Hepatic stellate cell (primary cell): ENCODE measurements at places on chromosomes 11 and 22.

DNA sequence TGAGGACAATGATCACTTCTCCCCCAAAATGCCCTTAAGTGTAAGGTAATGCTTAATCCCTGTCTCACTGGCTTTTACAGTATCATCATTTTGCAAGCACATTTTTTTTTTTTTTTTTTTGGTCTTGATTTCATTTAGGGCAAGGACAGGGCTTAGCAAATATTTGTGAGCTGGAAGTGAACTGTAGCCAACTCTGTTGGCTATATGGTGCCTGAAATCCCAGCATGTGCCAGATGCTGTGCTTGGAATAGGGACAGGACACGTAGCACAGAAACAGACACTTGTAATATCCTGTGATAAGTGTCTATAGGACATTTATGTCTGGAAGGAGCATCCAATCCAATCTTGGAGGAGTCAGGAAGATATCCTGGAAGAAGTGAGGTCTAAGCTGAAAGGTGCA lies 198.3 kb downstream of the NAV2 start:
- DNase-seq: no peak

GRCh38 chr11:69906453-69906907 lies 87.3 kb upstream of the FGF3 start:
- DNase-seq: peak; percentile 52

DNA sequence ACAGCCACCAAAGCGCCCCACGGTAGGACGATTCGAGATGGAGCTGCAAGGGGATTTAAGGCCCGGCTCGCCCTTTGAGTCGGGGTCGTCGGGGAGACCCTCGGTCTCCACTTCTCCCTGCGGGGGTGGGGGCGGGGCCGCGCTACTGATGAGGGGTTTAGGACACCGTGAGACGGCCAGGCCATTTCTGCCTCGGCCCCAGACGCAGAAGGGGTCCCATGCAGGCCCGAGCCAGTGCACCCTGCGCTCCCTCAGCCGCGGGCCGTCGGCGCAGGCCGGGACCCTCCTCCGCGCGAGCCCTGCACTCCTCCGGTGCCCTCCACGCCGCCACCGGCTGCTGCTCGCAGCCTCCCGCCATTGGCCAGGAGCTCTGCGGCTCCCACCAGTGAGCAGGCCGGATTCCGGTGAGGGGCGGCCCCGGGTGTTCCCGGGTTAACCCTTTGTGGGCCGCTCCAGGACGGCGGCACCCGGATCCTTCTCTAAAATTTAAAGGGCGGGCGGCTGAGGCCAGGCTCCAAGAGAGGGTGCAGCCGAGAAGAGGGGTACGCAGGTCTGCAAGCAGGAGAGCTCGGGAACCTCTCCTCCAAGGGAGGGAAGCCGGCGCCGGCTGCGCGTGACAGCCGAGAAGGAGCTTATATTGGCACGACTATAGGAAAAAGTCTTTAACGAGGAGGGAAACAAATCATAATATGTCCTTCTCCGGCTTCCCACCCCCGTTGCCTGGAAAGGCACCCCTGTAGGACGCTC lies 18.0 kb downstream of the CREB3L1 start:
- DNase-seq: peak; percentile 94

DNA sequence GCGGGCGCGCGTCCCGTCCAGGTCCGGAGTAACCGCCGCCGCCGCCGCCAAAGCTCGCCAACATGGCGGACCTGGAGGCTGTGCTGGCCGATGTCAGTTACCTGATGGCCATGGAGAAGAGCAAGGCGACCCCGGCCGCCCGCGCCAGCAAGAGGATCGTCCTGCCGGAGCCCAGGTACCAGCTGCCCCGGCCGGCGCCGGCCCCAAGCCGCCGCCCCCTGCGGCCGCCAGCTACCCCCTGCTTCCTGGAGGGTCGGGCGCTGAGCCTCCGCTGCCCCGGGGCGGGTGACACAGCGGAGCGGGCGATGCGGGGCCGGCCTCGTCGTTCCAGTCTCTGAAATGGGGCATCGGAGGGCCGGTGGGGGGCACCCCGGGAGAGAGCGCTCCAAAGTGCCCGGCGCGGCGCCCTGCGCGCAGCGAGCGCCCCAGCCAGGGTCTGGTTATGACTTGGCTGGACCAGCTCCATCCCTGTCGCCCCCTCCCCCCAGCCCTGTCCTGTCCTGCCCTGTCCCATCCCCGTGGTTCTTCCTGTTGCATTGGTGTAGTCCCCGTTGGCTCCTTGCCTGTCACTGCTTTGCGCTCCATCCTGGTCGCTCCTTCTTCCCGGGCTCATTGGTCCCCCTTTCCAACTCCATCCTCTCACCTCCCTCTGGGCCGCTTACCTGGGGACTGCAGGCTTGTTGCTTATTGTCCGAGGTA lies 653 bp downstream of the GRK3 start:
- DNase-seq: no peak

GRCh38 chr11:22337596-22338485 lies at the start of gene SLC17A6:
Gene SLC17A6 (plus strand): TSS chr11:22338381. CDS start chr11:22338534, 153 bp downstream.
- peak; percentile 7 for DNase-seq

DNA sequence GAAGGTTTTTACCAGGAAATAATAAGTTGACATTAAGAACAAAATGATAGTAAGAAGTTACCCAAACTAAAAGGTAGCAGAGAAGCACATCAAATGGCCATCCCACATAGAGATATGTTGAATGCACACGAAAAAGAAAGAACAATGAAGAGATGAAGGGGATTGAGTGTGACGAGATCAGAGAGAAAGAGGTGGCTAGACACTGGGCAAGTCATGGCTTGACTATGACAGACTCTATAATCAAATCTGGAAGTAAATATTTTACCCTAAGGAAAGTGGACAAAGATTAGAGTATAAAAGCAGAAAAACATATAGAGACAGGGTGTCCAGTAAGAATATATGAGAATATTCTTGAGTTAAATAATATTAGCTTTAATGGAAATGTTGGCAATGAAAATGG lies 31.4 kb downstream of the CASP12 start:
- DNase-seq: no peak

DNA sequence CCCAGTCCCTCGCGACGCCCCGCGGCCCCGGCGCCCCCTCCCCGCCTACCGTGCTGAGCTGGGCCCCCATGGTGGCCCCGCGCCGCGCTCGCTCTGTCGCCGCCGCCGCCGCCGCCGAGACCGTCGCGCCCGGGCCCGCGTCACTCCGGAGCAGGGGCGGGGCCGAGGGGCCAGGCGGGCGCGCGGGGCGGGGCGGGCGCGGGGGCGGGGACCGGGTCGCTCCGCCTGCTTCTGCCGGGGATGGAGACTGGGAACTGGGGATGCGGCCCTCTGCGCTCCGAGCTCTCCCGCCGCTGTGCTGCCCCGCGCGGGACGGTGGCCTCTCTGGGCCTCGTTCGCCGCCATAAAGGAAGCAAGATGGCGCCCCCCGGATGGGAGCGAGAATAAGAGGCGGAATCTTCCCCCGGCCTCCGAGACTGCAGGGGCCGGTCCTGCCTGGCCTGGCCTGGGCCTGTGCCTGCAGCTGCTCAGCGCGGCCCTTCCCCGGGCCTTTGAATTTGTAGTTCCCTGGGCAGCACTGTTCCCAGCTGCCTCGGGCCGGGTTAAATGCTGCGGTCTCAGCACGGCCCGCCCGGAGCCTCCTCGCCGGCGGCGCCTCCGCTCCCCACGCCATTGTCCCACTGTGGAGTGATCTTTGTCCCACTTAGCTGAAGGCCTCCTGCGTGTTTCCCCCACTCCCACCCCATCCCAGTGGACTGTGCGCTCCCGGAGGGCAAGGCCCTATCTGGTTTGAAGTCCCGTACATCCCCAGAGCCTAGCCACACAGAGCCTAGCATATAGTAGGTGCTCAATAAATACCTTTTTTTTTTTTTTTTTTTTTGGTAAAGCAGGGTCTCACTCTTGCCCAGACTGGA lies at the start of gene CYB5R3:
CYB5R3 (minus strand) TSS at position 147 of the 854 bp plus-strand sequence; CDS start at position 70, 77 bp downstream.
- DNase-seq: peak; percentile 96

GRCh38 chr22:18091916-18092526 lies 14.2 kb downstream of the PEX26 start:
- peak; percentile 80 for DNase-seq

DNA sequence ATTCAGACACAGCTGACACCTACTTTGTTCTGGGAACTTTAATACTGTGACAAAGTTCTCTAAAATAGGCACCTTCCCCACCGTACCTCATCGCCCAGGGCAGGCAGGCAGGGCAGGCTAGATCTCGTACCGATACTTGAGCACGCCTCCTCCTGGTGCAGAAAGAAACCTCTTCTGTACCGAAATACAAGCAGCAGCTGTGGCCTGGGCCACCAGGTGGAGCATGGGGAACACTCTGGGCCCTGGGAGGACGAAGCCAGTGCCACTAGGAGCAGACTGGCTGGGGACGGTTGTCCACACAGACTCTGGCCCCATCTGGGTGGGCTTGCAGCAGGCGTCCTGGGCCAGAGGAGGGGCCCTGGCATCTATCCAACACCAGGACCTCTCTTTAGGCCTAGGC lies 12.8 kb downstream of the PMM1 start:
- DNase-seq: peak; percentile 61

- DNase-seq: no peak
Observed at GRCh38 chr11:69273571-69273970, 20.4 kb upstream of the MYEOV start.

- no peak for DNase-seq
Observed at GRCh38 chr11:73547706-73548595, 50.0 kb downstream of the FAM168A start.

- DNase-seq: no peak
Observed at GRCh38 chr22:18113680-18114394, 3.2 kb downstream of the TUBA8 start.

- DNase-seq: peak; percentile 62
Observed at GRCh38 chr22:49825436-49825835, 2.2 kb downstream of the BRD1 start.

- no peak for DNase-seq
Observed at GRCh38 chr11:57787006-57787604, 25.5 kb downstream of the CTNND1 start.

DNA sequence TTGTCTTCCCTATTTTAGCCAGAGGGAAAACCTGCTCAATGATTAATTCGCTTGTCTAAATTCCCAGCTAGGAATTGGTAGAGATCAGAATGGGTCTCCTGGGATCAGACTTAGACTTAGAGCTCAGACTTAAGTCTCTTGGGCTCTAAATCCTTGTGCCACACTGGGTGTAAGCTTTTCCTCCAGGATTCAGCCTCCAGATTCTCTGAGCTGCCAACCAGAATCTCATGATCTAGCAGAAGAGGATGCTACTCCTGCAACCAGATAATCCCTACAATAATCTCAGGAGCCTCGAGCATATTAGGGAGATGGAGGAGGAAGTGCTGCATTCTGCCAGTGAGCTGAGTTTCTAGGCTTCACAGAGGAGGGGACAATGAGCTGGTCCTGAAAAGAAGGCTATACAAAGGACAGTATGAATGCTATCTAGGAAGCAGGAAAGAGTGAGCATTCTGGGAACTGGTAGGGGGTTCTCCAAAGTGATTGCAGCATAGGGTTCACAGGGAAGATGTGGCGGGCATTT lies 211.6 kb upstream of the SESN3 start:
- DNase-seq: no peak

DNA sequence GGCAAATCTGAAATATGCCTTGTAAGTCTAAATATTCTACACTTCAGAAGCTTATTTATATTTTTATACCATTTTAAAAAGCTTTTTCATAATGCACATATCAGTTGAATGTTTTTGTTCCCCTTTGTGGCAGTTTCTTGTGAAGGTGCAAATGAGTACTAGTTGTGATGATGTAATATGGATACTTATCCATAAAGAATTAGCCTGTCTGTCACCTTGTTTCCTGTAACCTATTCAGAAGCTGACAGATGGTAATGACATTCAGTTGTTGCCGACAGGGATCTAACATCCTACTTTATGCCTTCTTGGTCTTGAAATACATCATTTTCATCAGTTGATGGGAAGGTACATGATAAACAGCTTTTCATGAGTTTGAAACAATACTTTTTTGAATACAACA lies 2.9 kb downstream of the QSER1 start:
- DNase-seq: no peak

GRCh38 chr22:29621761-29622526 lies 18.5 kb downstream of the NF2 start:
- DNase-seq: peak; percentile 67

DNA sequence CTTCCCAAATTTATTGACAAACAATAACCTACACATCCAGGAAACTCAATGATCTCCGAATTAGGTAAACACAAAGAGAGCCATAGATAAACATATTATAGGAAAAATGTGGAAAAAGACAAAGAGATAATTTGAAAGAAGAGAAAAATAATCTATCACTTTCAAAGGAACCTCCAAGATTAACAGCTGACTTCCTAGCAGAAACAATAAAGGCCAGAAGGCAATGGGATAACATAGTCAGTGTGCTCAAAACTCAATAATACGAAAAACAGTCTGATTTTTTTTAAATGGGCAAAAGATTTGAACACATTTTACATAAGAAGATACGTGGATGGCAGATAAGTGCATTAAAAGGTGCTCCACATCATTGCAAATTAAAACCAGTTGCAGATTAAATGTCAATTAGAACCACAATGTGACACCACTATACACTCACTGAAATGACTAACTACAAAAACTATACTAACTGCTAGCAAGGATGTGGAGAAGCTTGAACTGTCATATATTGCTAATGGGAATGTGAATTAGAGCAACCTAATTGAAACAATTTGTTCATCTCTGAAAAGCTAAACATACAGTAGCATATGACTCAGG lies 300.4 kb downstream of the TMEM135 start:
- DNase-seq: no peak

DNA sequence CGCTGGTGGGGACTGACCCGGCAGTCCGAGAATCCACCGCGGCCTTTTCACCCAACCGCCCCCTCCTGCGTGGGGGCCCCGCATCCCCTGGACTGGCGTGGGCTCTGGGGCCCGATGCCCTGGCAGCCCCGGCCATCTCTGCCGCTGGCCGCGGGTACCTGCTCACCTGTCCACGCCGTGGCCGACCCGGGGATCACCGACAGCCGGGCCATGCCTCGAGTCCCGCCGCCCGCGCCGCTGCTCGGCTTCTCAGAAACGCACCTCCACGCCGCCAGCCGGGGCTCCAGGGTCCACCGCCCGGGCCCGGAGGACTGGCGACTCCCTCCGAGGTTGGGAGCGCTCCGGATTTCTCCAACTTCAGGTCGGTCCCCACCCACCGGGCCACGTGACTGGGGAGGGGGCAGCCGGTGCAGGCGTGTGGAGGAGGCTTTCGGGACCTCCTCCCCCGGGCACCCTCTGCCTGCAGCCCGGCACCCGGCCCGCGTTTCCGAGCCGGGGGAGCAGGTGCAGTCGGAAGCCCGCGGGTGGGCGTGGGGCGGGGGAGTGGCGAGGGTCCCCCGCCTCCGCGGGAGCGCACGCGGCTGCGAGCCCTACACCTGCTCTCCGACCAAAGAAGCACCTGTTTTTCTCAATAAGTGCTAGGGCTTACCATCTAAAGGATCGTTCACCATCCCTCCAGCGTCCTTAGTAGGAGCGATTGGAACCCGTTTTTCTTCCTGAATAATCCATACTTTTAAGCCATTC lies 554 bp upstream of the NRIP3 start:
- no peak for DNase-seq

- no peak for DNase-seq
Observed at GRCh38 chr11:24253237-24253760, 243.6 kb upstream of the LUZP2 start.
